ENCODE measurements at places on chromosomes 7 and 10.

DNA sequence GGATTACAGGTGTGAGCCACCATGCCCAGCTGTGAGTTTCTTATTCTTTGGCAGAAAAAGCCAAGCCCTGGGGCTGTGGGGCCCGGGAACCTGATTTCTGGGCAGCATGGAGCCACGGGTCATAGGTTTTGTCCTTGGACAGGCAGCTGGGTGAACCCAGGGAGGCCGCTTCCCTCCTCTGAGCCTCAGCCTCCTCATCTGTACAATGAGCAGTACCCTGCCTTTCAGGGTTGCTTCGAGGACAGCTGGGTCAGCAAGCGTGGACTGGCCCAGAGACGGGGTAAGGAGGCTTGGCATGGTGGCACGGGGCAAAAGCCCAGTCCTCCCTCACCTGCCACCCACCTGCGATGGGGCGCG, 84.1 kb upstream of the GNA12 start:
- no peak for DNase-seq

- no peak for DNase-seq
Measured at GRCh38 chr10:78328592-78329404, 295.1 kb downstream of the RPS24 start.

DNA sequence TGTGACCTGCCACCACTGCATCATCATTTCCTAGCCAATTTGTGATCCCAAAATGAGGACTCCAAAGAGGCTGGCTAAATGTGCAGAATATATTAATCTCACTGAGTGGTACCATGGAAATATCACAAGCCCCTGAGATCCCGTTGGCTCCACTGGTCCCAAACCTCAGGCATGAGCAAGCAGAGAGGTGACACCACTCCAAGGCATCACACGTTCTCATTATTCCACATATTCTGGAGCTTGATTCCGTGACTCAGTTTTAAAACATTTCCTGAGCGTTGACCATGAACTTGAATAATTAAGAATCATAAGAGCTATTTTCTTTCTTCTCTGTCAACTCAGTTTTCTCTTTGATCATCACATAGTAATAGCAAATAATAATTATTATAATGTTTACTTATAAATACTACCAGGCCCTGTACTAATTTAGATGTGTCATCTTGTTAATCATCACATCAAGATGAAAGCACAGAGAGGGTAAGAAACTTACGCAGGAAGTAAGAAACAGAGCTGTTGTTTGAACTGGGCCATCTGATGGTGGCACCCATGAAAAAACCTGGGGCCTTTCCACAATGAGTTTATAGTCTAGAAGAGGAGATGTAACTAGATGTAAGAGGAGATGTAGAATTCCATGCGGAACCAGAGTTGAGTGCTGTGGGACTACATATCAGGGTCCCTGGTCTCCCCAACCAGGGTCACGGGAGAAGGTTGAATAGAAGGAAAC, 3.5 kb downstream of the APBB1IP start:
- DNase-seq: no peak

DNA sequence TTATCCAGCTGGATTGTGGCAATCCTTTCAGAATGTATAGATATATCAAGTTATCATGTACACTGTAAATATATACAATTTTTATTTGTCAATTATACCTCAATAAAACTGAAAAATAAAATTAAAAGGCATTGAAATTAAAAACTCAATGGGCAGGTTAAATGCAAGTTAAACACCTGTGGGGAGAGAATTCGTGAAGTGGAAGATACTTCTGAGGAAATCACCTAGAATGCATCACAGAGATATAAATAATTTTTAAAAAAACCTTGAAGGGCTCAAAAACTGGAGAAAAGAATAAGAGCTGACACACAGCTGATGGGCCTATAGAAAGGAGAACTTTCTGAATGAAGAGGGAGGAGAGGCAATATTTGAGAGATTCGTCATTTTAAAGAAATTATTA, 37.2 kb upstream of the DRGX start:
- no peak for DNase-seq

DNA sequence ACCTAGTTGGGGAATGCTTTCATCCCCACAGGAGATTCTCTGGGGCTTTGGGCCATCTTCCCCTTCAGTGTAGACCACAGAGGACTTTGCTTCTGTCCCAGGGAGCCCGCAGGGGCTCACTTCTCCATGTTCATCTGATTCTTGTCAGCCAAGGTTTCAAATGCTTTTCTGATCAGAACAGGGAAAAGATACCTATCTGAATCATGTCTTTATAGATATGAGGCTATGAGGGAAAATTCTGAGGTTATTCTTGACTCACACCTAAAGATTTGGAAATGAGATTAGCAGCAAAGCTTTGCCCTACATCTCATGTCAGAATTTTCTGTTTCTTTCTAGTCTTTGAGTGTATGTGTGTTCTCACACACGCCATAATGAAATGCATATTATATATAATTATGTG, 53.3 kb downstream of the FIGNL1 start:
- no peak for DNase-seq

- DNase-seq: no peak
Measured at GRCh38 chr7:80729591-80730320, 91.3 kb downstream of the CD36 start.

GRCh38 chr10:6445671-6446316, 134.3 kb downstream of the PRKCQ start:
- peak; percentile 36 for DNase-seq

DNA sequence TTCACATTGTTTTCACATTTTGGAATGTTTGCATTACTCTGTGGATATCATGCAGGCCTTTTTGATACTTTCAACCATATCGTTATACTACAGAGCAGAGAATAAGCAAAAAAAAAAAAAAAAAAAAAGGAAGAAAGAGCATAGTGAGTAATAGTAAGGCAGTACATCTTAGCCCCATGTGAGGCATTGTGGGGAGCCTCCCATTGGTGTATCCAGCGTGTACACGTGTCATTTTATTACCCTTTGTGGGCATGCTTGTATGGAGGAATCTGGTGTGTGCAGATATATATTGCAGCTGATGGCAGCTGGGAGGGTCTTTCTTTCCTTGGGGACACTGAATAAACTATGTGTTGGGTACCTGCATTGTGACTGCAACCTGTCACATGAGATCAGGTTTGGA, 19.6 kb downstream of the R3HCC1L start:
- no peak for DNase-seq

- DNase-seq: no peak
Measured at GRCh38 chr7:101160910-101161309, 4.5 kb downstream of the VGF start.

- DNase-seq: no peak
Measured at GRCh38 chr10:93124580-93125318, 51.1 kb downstream of the CYP26A1 start.

DNA sequence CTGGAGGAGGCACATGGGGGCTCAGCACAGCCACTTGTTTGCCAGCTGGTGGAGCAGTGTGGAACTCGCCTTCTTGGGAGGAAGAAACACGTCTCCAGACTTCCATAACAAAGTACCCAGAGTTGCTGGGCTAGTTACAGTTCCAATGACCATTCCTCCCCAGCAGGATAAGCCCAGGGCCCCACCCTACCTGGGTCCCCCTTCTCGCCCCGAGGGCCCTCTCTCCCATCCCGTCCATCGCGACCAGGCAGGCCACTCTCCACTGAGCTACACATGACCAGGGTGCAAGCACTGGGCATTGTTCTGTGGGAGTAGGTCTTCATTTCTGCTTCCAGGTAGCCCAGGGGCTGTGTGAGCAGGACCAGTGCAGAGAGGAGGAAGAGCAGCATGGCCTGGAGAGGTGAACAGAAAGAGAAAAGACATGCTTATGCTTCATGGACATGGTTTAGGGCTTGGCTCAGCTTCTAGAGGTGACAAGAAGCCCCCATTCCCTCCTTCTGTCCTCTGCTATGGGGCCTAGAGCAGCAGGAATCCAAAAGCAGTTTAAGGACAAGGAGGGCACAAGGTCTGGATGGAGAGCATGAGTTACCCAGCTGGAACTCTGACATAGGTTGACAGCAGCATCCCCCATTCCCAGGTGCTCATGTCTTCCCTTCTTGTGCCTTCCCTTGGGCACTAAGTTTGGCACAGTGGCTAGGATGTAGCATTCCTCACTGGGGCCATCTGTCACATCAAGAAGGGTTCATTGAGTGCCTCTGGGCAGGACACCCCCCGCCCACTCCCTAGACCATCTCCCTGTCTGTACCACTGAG, 2.4 kb downstream of the SFTPD start:
- DNase-seq: no peak

DNA sequence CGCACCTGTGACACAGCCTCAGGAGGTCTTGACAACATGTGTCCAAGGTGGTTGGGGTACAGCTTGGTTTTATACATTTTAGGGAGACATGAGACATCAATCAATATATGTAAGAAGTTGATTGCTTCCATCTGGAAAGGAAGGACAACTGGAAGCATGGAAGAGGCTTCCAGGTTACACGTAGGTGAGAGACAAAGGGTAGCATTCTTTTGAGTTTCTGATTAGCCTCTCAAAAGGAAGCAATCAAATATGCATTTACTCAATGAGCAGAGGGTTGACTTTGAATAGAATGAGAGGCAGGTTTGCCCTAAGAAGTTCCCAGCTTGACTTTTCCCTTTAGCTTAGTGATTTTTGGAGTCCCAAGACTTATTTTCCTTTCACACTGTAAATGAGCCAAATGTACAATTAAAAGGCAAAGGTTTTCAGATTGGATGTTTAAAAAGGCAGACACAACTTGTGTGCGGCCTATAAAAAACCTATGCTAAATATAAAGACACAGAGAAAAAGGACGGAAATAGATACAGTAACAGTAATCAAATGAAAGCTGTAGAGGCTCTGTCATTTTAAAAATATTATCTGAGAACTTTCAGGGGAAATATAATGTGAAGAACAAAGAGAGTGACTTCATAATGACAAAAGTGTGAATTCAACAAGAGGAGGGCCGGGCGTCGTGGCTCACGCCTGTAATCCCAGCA, 65.7 kb upstream of the LANCL2 start:
- no peak for DNase-seq

DNA sequence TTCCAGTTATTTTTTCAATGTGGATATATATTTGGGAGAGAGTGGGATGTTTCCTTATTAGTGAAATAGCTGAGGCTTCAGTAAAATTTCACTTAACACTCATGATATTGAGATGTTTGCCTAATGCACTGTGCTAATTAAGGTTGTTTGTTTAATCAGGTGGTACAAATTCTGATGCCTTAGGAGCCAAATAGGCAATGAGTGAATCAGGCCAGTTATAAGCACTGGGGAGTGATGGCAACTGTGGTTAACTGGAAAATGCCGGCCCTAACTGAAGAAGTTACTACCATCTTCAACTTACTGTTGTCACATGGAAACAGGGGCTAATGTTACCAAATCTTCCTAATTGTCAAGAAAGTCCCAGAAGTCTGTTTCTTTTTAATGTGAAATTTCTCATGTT, 32.0 kb downstream of the VCL start:
- DNase-seq: no peak

- DNase-seq: no peak
Measured at GRCh38 chr7:148260599-148260998, 330.0 kb upstream of the C7orf33 start.

DNA sequence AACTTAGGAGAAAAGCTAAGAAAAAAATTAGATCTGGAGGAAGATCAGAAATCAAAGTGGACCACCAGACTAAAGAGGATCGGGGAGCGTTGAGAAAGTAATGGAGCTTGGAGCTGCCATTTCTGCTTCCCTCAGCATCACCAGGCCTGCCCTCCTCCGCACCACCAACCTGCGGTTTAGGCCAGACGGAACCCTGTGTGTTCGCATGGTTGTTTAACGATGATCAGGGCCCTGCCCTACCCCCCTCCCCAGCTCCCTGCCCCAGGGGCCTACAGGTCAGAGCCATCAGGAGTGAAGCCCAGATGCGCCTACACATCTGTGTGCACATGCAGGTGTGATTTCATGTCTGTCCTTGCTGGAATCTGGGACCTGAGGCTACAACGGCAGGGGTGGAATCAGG, 45.7 kb downstream of the EBF3 start:
- no peak for DNase-seq

DNA sequence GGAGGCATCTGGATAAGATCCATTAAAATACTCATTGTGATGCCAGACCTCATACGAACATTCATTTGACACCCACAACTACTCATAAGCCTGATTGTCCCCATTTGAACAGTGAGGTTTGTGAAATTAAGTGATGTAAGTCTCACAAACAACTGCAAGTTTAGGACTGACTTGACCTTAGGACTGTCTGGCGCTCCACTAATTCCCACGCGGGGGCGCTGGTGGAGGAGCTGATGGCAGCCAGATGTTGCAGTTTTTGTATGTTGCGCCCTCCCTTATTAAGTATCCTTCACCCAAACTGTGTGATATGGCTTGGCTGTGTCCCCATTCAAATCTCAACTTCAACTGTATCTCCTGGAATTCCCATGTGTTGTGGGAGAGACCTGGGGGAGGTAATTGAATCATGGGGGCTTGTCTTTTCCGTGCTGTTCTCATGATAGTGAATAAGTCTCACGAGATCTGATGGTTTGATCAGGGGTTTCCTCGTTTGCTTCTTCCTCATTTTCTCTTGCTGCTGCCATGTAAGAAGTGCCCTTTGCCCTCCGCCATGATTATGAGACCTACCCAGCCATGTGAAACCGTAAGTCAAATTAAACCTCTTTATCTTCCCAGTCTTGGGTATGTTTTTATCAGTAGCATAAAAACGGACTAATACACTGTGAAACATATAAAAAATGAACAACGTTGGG, 20.3 kb upstream of the TIAL1 start:
- no peak for DNase-seq

DNA sequence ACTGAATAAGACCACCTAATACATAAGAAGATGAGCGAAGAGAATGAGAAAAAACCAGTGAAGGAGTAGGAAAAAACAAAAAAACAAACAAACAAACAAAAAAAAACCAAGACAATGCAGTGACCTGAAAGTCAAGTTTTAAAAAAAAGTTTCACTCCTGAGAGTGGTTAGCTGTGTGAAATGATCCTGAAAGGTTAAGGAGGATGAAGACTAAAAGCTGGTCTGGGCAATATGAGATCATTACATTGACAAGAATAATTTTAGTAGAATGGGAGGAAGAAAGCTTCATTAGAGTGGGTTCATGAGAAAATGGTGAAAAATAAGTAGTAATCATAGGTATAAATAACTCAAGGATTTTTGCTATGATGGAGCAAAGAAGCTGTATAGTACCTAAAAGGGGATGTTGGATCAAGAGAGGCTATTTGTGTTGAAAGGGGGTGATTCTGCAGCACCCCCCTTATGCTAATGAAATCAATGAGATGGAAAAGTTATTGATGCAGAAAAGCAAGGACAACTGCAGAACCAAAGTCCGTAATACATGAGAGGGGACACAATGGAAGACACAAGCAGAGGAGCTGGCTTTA, 80.2 kb downstream of the KMT2C start:
- DNase-seq: no peak

DNA sequence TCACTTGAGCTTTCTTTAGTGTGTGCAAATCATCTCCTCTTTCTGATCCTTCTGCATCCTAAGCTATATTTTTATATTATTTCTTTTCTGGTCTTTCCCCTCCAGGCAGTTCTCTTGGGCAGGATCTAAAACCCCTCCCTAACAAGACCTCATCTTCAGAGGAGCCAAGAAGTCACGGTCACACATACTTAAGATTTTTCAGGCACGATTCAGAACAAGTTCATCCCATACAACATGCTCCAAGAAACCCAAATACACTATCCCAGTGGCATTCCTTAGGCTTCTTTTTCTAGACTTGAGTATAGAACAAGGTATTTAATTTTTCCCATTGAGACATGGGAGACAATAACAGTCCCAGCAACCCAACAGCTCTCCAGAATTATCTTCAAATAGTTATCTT, 1251.5 kb downstream of the DNAJB9 start:
- DNase-seq: no peak

Data from RWPE1 (cell line).